ENCODE measurements at places on chromosomes 4 and X. TPM values are rescaled to one million over a fixed set of nuclear protein-coding genes. Genes with fewer than 3 reads are reported as not detected.
A peak's percentile ranks its signal among the peaks of the same experiment; 100 is the strongest.

DNA sequence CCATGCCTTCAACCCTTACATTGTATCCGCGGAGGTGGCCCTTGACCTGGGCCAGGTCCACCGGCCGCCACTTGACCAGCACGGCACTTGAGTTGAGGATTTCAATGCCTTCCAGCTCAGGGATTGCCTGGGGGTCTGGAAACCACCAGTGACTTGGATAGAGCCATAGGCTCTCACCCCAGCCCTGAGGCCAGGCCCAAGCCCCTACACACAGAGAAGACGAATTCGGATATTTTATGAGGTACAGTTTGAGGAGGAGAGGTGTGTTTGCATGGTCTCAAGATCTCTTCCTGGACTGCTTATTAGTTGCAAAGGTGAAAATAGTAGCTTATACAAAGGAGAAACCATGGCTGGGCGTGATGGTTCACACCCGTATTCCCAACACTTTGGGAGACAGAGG is 20.3 kb downstream of the L1CAM start:
- no peak overlapping the region for H3K4me3 ChIP-seq
- no peak for DNase-seq
- no peak overlapping the region for H3K27ac ChIP-seq
- no peaks in the 10 kb centered on the region for H3K4me1 ChIP-seq

- no peak for DNase-seq
- no peak overlapping the region for H3K4me3 ChIP-seq
- no peaks in the 10 kb centered on the region for H3K36me3 ChIP-seq
- peaks cover 24% of the 10 kb centered on the region for H3K4me1 ChIP-seq
- peaks cover 7% of the 10 kb centered on the region for H3K27me3 ChIP-seq
Observed at GRCh38 chr4:144402176-144402575, 243.8 kb upstream of the HHIP start.

The SMARCA1 gene
- total RNA-seq = 123 TPM

The CT45A10 gene
- not detected for total RNA-seq

DNA sequence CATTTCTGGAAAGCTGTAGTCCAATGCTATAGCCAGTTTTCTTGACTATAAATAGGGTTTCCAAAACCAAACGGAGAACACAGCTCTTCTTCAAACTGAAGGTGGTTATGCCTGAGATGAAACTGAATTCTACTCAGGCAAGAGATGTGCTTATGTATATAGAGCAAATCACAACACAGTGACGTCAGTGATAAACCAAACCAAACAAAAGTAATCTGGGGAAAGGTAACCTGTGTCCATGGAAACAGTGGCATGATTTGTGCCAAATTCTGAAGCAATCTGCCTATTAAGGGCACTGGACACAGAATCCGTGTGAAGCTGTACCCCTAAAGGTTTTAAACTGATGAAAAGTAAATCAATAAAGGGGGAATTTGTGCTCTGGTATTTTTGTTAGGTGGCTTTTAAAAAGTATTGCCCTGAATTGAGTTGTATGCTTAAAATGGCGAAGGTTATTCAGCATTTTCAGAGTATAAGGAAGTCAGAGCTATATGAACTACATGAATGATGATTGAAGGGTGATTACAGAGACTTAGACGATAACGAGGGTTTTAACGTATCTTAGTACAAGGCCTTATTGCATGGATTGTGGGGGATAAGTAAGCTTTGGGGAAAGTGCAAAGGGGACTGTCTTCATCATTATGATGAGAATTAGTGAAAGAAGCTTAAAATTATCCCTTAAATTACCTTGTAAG is 38.6 kb downstream of the NPY5R start:
- no peaks in the 10 kb centered on the region for H3K36me3 ChIP-seq
- no peak overlapping the region for H3K4me3 ChIP-seq
- DNase-seq = no peak
- no peaks in the 10 kb centered on the region for H3K4me1 ChIP-seq
- no peaks in the 10 kb centered on the region for H3K27me3 ChIP-seq

DNA sequence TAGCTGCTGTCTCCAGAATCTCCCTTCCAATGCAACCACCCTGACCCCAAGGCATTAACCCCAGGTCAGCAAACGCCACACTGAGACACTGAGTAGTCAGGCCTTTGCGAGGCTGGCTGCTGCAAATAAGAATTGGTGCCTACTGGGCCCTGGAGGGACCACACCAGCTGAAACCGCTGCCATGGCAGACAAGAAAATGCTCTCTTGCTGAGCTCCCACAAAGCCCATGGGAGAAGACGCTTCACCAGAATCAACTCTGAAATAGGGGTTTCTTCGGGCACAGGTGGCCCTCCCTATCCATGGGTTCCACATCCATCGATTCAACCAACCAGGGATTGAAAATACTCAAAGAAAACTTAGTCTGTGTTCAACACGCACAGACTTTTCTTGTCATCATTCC is 26.7 kb upstream of the CRMP1 start:
- no peak overlapping the region for H3K4me3 ChIP-seq
- DNase-seq = no peak
- no peaks in the 10 kb centered on the region for H3K4me1 ChIP-seq
- no peak overlapping the region for H3K27ac ChIP-seq
- H3K27me3 ChIP-seq = peaks cover 61% of the 10 kb centered on the region

DNA sequence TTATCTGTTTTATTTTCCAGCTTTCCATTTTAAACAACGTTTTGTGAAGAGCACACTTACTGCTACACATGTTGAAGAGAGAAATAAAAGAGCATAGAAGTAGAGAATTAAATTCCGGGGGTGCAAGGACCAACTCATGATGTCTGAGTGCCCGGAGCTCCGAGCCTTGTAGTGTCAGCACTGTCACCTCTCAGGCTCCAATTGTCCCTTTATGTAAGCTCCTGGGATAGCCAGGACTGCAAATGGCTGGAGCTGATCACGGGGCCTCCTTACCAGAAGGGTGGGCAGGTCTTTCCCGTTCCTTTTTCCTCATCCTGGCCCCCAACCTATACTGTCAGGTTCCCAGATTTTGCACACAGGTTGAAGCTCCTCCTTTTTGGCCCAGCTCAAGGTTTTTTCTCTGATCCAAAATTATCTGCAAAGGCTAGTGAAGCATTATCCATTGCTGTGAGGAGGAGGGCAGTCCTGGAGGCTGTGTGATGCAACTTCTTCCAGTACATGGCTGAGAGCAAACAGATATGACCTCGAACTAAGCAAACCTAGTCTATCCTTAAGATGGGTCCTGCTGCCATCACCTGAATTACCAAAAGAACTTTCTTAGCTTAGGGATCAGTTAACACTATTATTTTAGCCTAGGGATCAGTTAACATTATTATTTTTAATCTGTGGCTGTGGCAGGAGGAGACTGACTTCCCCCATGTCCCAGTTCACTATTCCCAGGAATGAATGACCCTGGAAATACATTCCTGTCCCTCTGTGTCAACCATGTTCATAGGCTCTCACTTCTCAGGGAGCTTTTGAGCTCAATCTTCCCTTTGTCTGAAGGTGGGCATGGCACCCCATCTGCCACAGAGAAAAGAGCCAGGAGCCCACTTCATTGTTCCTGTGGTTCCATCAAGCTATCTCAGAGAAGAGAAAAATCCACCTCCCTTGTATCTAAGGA is at the start of gene FGG:
Gene FGG (minus strand): TSS at position 185 of the 943 bp plus-strand sequence. CDS start 47 bp downstream, at position 138.
- no peak for DNase-seq
- peaks cover 2% of the 10 kb centered on the region for H3K4me1 ChIP-seq
- peak within 1 kb of the TSS; percentile 14 for H3K27ac ChIP-seq
- H3K36me3 ChIP-seq = no peaks in the 10 kb centered on the region
- no peak within 1 kb of the TSS for H3K4me3 ChIP-seq
- H3K27me3 ChIP-seq = peaks cover 43% of the 10 kb centered on the region

DNA sequence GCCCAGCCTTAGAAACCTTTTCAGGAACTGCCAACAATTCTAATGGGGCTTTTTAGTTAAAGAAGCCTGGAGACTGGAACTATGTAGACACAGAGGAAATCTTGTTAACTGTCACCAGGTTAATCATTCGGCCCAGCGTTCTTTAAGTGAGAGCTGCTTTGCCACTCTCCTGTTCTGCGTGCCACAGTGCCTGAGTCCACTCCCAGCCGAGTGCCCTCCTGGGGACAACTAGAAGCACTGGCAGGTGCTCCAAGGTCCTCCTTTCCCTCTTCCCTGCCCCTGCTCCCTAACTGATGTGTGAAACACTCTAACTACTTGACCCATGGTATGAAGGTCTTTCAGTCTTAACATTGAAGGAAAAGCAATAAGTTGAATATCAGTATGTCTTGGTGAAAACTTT is 151.2 kb upstream of the TLL1 start:
- H3K36me3 ChIP-seq = no peaks in the 10 kb centered on the region
- peaks cover 3% of the 10 kb centered on the region for H3K27me3 ChIP-seq
